CD4-positive, CD25-positive, alpha-beta regulatory T cell (primary cell): ENCODE measurements at places on chromosomes 12 and 14. TPM values are rescaled to one million over a fixed set of nuclear protein-coding genes. Genes with fewer than 3 reads are reported as not detected.

DNA sequence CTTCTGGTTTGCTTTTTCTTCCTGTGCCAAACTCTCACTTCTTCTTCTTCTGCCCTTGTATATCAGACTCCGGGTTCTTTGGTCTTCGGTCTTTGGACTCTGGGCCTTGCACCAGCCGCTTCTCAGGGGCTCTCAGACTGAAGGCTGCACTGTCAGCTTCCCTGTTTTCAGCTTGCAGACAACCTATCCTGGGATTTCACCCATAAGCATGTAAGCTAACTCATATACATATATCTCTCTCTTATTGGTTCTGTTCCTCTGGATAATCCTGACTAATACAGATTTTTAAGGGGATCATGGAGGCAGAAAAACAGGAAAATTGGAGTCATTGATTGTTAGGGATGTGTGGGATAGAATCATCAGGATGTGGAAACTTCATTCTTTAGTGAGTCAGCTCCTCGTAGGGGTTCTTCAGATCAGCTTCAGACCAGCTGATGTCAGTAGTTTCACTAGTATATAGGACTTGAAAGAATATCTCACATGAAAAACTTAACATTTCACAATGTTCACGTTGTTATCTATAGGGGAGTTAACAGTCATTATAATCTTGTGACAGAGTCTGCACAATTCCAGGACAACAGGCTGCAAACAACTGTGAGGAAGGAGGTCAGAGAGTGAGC lies 102.9 kb downstream of the RASSF9 start:
- no peaks in the 10 kb centered on the region for H3K36me3 ChIP-seq
- no peaks in the 10 kb centered on the region for H3K27me3 ChIP-seq
- no peak overlapping the region for H3K4me3 ChIP-seq
- no peak overlapping the region for H3K27ac ChIP-seq
- DNase-seq, result no peak
- H3K4me1 ChIP-seq, result no peaks in the 10 kb centered on the region

IGFBP6 gene
- total RNA-seq, result not detected

PRKAG1 gene
- total RNA-seq, result 51.3 TPM

CCDC92 gene
- total RNA-seq, result 19.5 TPM
